Activated T-cell treated with anti-CD3 and anti-CD28 coated beads for 48 hours (primary cell): ENCODE measurements at places on chromosomes 3 and 15.

DNA sequence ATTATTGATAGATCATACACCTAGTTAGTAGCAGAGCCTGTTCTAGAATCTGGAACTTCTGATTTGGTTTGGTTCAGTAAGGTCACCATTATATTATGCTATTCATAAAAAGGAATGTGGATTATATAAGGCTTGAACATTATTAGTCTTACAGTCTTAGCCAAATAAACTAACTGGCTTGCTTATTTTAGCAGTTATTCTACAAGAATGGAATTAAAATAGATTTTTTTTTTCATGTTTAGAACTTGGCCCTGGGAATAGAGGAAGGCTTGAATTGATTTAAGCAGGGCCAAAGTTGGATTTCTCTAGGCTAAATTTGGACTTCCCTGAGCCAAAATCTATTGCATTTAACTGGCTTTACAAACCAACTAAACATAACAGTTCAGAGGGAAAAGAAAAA lies 24.4 kb downstream of the DTWD1 start:
- no peak for DNase-seq

DNA sequence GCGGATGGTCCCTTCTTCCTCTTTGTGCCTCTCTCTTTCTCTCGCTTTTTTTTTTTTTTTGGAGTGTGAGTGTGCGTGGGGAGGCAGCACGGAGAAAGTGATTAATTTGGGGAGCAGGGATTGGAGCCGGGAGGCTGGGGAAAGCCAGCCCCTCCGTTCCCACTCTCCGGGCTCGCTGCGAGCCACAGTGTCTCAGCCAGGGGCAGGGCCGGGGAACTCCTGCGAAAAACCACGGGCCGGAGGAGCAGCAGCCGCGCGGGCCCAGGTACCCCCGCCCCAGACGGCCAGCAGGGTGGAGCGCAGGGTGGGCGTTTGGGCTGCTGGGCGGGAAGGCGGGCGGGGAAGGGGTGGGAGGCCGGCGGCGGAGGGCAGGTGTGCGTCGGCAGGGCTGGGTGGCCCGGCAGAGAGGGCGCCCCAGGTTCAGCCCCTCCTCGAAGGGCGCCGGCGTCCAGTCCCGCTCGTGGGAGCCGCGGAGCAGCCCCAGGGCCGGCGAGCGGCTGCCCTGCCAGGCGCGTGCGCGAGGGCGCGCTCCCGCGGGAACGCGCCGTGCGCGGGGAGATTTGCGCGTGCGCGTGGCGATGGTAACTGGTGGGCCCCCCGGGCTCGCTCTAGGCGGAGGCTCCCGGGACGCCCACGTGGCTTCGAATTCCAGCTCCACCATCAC lies 1.4 kb downstream of the CHL1 start:
- DNase-seq, result no peak

- DNase-seq, result no peak
Observed at GRCh38 chr15:41914411-41914810, 20.6 kb upstream of the SPTBN5 start.

- DNase-seq, result no peak
Observed at GRCh38 chr15:90266485-90266884, 1.0 kb downstream of the NGRN start.

DNA sequence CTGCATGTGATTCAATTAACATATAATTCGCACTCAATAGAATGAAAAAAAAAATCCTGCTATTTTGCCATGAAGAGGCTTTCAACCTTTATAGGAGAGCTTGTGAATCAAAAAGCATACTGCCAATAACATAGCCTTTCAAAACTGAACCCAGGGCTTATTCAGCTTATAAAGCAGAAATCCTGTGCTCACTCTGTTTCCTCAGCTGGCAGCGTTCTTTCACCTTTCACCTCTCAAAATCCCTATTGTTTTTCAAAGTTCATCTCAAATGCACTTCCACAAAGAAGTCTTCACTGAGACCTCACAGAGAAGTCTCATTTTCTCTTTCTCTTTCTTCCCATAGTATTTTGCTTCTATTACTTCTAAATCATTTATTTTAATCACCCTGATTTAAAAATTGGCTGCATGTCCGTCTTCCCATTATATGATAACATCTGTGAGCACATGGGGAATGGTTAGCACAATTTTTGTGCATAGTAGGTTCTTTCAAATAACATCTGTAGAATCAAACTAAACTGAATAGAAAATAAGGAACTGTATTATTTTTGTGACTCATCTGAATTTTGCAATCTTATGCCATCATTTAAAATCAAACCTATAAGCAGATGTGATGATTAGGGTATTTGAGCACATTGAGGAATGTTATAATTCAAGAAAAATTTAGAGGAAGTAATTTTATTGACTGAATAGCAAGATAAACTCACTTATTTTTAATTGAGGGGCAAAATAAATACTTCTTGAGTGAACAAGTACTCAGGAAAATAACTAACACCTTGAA lies 373.4 kb downstream of the NLGN1 start:
- no peak for DNase-seq

- DNase-seq, result no peak
Observed at GRCh38 chr3:162269636-162270458, 773.2 kb downstream of the OTOL1 start.

DNA sequence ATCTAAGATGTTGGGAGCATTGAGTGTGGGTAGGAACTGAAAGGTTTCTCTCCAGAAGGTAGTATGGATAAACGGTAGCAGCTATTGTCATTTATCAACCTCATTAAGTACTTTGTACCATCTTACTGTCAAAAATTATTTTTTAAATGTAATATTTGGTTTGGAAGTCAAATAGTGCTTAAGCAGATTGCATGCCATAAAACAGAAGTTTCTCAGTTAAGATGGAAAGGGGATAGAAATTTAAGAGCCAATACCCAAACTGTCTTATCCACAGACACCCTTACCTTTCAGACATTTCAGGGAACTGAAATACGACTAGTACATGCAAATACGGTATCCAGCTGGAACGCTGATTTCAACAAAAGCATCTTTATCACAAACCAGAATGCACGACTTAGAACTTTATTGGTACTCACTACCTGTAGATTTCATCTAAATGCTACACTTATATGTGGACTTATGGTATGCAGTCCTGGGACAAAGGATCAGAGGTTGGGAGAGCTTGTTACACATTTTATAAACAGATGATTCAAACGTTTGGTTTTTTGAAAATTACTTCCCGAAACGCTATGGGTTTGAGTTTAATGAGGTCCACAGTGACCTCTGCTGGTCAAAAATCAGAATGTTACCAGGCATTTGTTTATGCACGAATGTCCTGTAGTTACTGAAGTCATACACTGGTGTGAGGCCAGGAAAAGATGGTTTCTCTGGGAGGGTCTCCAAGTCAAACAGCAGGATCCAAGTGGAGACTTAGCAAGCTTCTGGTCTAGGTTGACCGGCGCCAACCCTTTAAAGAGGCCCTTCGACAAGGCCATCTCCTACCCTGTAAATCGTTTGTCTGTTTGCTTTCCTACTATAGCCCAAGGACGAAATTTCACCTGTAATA lies 45.7 kb upstream of the DUT start:
- peak; percentile 0 for DNase-seq
